Right lung (tissue), 10 donors: ENCODE measurements at places on chromosomes 16 and 17. TPM values are rescaled to one million over a fixed set of nuclear protein-coding genes. Genes with fewer than 3 reads are reported as not detected.

DNA sequence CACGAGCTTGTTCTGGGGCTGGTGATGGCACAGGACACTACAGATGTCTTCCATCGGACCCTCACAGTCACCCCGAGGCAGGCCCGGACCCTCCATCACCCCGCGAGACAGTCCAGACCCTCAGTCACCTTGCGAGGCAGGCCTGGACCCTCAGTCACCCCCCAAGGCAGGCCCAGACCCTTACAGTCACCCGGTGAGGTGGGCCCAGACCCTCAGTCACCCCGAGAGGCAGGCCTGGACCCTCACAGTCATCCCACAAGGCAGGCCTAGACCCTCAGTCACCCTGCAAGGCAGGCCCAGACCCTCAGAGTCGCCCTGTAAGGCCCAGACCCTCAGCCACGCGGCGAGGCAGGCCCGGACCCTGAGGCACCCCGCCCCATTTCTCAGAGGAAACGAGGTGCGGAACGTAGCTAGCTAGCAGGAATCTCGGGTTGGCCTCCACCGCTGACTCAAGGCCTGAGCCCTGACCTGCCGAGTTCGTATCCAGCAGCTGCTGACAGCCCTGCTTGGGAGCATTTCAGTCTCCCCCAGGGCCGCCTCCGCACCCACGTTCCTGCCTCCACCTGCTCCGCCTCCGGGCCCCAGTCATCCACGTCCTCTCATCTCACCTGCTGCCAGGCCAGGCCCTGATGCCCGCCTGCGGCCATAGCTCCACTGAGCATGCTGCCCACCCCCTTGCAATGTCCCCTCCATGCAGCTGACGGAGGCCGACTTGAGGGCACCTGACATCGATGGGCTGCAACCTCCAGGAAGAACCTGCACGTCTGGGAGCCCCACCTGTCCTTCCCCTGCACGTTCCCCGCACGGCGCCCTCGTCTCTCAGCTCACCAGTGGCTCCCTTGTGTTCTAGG lies 28.7 kb downstream of the RPH3AL start:
- no peak for DNase-seq

The RCVRN gene
- polyA plus RNA-seq = 0.78 TPM

DNA sequence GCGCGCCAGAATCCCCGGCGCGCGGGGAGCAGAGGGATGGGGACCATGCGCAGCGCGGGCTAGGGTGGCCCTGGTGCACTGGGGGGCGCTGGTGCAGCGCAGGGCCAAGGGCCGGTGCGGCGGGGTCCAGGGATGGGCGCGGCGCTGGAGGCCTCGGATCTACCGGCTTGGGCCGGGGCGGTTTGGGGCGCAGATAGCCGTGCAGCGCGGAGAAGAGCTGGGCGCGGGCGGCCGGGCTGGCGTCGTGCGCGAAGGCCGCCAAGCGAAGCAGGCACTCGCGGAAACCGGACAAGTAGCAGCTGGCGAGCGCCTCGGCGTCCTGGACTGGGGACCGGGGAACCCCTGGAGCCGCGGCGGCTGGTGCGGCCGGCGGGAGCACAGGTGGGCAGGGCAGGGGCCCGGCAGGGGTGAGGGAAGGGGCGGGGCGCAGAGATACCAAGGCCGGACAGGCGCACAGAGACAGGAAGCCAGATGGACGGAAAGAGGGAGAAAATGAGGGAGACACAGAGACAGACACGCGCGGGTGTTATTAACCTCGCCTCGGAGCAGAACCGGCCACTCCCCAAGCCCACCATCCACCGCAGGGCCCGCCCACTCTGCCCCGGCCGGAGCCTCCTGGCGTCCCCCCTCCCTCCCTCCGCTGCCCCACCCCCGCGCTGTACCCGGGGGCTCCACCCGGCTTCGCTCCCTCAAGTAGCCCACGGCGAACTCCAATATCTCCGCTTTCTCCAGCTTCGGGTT lies 2.1 kb downstream of the HES7 start:
- DNase-seq = no peak

- DNase-seq = no peak
Observed at GRCh38 chr17:29791336-29792080, 138.5 kb downstream of the SSH2 start.

The NGFR gene
- 22.2 TPM for polyA plus RNA-seq

The CPPED1 gene
- 9.2 TPM for polyA plus RNA-seq

GRCh38 chr17:36485805-36486203 lies 677 bp upstream of the ZNHIT3 start:
- DNase-seq = no peak

The RAB11FIP3 gene
- 48.1 TPM for polyA plus RNA-seq

The KRTAP4-4 gene
- not detected for polyA plus RNA-seq

The UNC13D gene
- polyA plus RNA-seq = 43.3 TPM
